ENCODE measurements at places on chromosomes 3 and 15. TPM values are rescaled to one million over a fixed set of nuclear protein-coding genes. Genes with fewer than 3 reads are reported as not detected.

- H3K4me1 ChIP-seq = 0 out of 2 replicates have a peak, but pooled peaks cover 2% of the 10 kb centered on the region
- H3K36me3 ChIP-seq = peaks cover 10% of the 10 kb centered on the region
- H3K27ac ChIP-seq = no peak overlapping the region
- no peaks in the 10 kb centered on the region for H3K27me3 ChIP-seq
- no peak for DNase-seq
- H3K4me3 ChIP-seq = no peak overlapping the region
Observed at GRCh38 chr3:136931606-136932005, 26.2 kb upstream of the IL20RB start.

Gene CLDN18
- not detected for total RNA-seq

Gene LEKR1
- total RNA-seq = 0.56 TPM

GRCh38 chr3:180987344-180987743 is 2.2 kb downstream of the DNAJC19 start:
- DNase-seq = no peak
- H3K4me1 ChIP-seq = no peaks in the 10 kb centered on the region
- H3K36me3 ChIP-seq = peaks cover 6% of the 10 kb centered on the region
- H3K27me3 ChIP-seq = no peaks in the 10 kb centered on the region
- no peak overlapping the region for H3K27ac ChIP-seq
- H3K4me3 ChIP-seq = no peak overlapping the region

Gene RPL39L
- total RNA-seq = 32.5 TPM

- H3K27ac ChIP-seq = no peak overlapping the region
- H3K4me1 ChIP-seq = no peaks in the 10 kb centered on the region
- no peak overlapping the region for H3K4me3 ChIP-seq
- H3K36me3 ChIP-seq = no peaks in the 10 kb centered on the region
- H3K27me3 ChIP-seq = no peaks in the 10 kb centered on the region
Observed at GRCh38 chr3:74390121-74390877, 224.2 kb downstream of the CNTN3 start.

- H3K36me3 ChIP-seq = no peaks in the 10 kb centered on the region
- no peaks in the 10 kb centered on the region for H3K4me1 ChIP-seq
- no peak for DNase-seq
- H3K4me3 ChIP-seq = no peak overlapping the region
Observed at GRCh38 chr3:60917141-60917540, 334.1 kb downstream of the FHIT start.

Gene SMAD6
- total RNA-seq = 4.8 TPM

Gene FRMD5
- 5.4 TPM for total RNA-seq

GRCh38 chr15:51099185-51099584 is 4.5 kb upstream of the TNFAIP8L3 start:
- H3K27me3 ChIP-seq = peaks cover 39% of the 10 kb centered on the region
- H3K4me3 ChIP-seq = no peak overlapping the region
- H3K27ac ChIP-seq = no peak overlapping the region
- H3K36me3 ChIP-seq = no peaks in the 10 kb centered on the region
- no peak for DNase-seq
- peaks cover 5% of the 10 kb centered on the region for H3K4me1 ChIP-seq

Gene FSIP1
- total RNA-seq = 0.18 TPM

DNA sequence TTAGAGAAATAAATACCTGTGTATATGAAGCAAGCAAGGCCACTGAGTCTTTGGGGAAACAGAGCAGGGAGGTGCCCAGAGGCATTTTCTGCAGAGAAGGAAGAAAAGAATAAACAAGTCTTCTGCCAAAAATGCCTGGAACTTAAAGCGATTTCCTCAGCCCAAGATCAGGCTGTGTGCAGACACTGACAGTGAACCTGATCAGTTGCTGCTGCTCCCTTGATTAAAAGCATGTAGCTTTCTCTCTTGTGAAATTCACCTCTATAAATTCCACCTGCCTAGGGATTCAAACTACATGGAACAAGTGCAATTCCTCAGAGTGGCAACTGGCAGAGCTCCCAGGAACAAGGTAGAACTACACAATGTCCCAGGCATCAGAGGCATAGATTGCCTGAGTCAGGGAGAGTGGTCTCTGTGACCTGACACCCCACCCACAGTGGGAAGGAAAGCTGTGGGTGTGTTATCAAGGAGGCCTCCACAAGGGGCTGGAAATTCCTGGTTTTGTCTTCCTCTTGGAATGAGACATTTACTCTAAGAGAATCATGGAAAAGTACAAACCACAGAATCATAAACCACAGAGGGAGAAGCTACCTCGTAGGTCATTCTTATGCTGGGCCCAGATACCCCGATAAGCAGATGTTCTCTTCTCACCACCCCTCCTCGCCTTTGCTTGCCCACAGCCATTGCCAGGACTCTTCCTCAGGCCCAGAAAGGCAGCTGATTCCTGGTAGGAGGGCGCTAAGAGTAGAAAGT is 1.8 kb upstream of the ZBTB38 start:
- H3K4me1 ChIP-seq = peaks cover 17% of the 10 kb centered on the region
- H3K27me3 ChIP-seq = no peaks in the 10 kb centered on the region
- peak overlapping the region; percentile 95 for H3K27ac ChIP-seq

- peaks cover 4% of the 10 kb centered on the region for H3K4me1 ChIP-seq
- DNase-seq = no peak
- H3K36me3 ChIP-seq = no peaks in the 10 kb centered on the region
- no peak overlapping the region for H3K27ac ChIP-seq
- H3K27me3 ChIP-seq = no peaks in the 10 kb centered on the region
Observed at GRCh38 chr15:74383286-74383685, 15.8 kb upstream of the CYP11A1 start.

Gene LINGO1
- total RNA-seq = not detected

Gene PARP6
- total RNA-seq = 13.4 TPM

DNA sequence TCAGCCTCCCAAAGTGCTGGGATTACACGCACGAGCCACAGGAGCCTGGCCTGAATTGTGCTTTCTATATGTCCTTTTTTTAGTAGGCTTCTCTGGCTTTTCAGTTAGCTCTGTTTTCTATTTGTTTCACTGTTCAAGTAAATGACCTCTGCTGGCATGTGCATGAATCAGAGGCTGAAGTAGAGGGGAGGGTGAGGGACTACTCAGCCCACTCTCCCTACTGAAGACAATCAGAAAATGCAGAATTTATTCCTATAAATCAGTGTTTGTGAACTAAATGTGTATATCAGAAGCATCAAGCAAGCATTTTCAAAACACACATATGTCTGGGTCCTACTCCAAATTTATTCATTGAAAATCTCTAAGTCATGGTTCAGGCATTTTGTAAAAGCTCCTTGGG is 45.0 kb downstream of the ZMAT3 start:
- H3K27ac ChIP-seq = peak overlapping the region; percentile 36
- H3K4me1 ChIP-seq = peaks cover 4% of the 10 kb centered on the region
- peaks cover 9% of the 10 kb centered on the region for H3K36me3 ChIP-seq
- H3K4me3 ChIP-seq = no peak overlapping the region
- peak; percentile 59 for DNase-seq
- H3K27me3 ChIP-seq = no peaks in the 10 kb centered on the region

DNA sequence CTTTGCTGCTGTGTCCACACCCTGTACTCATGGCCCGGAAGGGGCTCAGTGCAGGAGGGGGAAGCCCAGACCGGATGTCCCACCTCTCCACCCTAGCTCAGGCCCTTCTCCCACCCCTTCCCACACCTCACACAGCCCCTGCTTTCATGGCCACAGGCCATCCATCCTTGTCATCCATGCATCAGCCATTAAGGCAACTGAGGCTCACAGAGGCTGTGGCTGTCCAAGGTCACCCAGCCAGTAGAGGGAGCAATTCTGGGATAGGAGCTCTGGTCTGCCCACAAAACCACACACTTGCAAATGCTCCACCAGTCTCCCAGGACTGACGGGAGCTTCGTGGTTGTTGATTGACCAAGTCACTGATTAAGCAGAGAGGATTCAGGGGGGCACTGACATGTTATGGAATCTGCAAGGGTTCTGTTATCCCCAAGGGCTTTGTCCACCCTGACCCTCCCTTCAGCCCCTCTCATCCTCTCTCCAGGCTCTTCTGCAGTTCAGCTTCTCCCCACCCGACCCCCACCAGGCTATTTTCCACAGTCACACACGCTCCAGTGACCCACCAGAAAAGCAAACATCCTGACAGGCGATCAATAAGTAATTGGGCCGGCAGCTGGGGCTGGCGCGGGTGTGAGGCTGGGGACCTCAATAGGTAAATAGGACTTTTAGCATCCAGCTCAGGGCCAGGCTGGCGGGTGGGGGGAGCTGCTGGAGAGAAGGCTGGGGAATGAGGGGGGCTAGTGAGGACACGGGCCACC is 15.1 kb downstream of the LINGO1 start:
- H3K27me3 ChIP-seq = peaks cover 47% of the 10 kb centered on the region
- H3K4me1 ChIP-seq = no peaks in the 10 kb centered on the region
- no peak overlapping the region for H3K4me3 ChIP-seq
- H3K27ac ChIP-seq = no peak overlapping the region
- H3K36me3 ChIP-seq = no peaks in the 10 kb centered on the region
- DNase-seq = no peak

DNA sequence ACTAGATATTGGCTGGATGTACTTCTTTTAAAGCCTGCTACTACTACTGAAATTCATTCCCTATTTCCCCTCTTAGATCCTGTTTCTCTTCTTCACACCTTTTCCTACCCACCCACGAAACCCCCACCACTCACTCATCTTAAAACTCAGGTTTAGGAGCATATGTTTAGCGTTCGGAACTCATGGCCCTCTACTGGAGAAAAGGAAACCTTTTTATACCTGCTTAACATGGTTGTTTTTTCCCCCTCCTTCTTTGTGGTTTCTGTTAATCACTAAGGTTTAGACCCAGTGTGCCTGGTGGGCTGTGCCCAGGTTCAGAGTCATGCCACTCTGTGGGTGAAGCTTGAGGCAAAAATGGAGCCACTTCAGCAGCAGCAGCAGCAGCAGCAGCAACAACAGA is 2.6 kb downstream of the ARID3B start:
- H3K4me3 ChIP-seq = no peak overlapping the region
- H3K27ac ChIP-seq = no peak overlapping the region

- DNase-seq = no peak
- H3K27ac ChIP-seq = no peak overlapping the region
- no peaks in the 10 kb centered on the region for H3K36me3 ChIP-seq
- no peaks in the 10 kb centered on the region for H3K4me1 ChIP-seq
- H3K27me3 ChIP-seq = peaks cover 15% of the 10 kb centered on the region
Observed at GRCh38 chr15:68980786-68981185, 33.7 kb upstream of the NOX5 start.

DNA sequence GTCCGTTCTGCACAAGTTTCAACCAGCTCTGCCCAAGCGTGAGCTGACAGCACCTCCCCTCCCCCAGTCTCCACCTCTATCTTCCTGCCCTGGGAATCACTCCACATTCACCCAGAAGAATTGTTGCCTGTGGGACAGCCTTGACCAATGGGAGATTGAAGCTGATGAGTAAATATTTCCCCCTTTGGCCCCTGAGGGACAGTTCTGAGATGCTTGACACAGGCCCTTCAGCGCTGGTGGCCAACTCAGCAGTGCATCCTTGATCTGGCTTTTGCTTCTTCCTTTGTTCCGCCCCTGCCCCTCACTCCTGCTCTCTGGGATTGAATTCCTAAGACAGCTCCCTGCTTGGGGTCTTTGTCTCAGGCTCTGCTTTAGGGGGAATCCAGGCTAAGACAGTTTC is 13.1 kb upstream of the SKIC8 start:
- H3K4me1 ChIP-seq = no peaks in the 10 kb centered on the region
- no peak for DNase-seq
- H3K36me3 ChIP-seq = no peaks in the 10 kb centered on the region
- H3K27me3 ChIP-seq = peaks cover 25% of the 10 kb centered on the region
- H3K4me3 ChIP-seq = no peak overlapping the region
